ENCODE measurements at places on chromosomes 7 and 10.

DNA sequence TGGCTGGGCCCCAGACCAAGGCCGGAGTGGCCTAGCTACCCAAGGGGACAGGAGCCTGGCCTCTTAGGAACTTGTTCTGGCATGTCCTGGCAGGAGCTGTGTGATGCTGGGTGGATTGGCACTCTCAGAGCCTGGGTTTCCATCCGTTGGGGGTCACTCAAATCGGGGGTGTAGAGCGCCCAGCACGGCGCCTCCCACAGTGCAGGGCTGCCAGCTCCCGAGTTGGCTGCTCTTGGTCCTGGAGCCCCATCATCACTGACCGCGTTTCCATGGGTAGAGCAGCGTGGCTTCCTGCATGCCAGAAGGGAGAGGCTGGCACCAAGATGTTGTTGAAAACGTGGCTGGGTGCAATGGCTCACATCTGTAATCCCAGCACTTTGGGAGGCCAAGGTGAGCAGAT is 70.3 kb downstream of the UNCX start:
- DNase-seq: no peak

- DNase-seq: no peak
These were observed 41.8 kb downstream of the CNNM1 start for GRCh38 chr10:99370993-99371392.

- no peak for DNase-seq
These were observed 202.6 kb downstream of the GALNT17 start for GRCh38 chr7:71334541-71334940.

GRCh38 chr7:49852619-49853462 is 79.4 kb downstream of the VWC2 start:
- no peak for DNase-seq

DNA sequence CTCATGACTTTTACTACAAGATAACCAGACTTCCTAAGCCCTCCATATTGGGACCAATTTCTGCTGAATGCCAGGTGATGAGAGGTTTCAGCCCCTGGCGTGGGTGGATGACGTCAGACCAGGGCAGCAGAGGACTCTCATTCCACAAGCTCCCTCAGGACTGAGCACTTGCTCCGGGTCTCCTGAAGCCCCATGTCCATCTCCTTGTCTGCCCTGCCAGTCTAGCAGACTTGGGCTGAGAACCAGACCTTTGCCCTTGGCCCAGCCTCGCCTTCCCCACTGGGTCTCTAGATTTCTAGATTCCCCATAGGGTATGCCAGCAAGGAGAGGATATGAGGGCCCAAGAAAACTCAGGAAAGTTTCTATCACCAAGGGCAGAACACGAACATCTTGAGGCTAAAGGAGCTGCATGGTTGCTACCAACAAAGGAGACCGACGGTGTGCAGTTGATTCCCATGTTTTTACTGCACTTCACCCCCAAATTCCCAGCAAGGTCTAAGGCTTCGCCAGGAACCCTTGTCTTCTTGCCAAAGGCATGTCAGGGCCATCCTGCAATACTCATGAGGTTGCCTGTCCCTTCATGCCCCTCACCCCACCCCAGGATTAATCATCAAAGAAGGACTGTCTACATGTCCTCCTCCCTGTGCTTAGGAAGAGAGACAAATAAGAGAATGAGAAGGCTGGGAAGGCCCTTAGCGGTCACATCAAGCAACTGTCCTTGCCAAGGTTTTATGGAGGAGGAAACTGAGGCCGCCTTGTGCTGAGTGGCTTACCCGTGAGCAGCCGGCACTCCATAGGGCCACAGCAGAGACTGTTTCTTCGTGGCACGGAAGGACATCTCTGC is 96.5 kb upstream of the MACROH2A2 start:
- no peak for DNase-seq

GRCh38 chr10:121478556-121478955 is 119.7 kb downstream of the FGFR2 start:
- no peak for DNase-seq

- no peak for DNase-seq
These were observed 1.6 kb downstream of the FFAR4 start for GRCh38 chr10:93568105-93568390.

GRCh38 chr10:1978584-1978983 is 241.3 kb upstream of the ADARB2 start:
- no peak for DNase-seq

GRCh38 chr7:31066516-31067130 is 14.5 kb downstream of the ADCYAP1R1 start:
- DNase-seq: no peak

DNA sequence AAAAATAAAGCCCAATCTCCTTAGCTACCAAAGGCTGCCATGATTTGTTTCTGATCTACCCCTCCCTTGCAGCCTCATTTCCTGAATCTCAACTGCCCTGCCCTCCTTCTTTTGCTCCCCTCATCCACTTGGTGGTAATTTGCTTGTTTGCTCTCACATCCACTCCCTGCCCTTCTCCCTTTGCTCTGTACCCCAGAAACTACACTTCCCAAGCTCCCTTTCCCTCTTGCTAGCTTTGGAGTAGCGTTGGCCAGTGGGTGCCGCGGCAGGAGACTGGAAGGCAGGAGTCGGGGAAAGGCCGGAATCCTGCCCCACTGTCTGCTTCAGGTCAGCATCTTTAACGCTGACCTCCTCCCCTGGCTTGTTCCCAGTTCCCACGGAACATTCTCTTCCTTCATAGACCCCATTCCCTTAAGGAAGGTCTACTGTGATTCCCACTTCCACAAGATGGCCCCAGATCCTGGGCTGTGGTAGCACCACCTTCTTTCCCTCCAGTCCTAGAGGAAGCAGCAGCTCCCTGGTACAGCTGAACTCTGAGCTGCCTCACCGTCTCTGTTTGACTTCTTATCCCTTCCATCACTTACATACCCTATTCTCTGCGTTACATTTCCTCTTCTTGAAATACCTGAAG is 79.1 kb downstream of the PIK3CG start:
- DNase-seq: no peak

- DNase-seq: no peak
These were observed 631 bp downstream of the SUPV3L1 start for GRCh38 chr10:69180525-69181204.

GRCh38 chr7:19958309-19958896 is 185.0 kb upstream of the TMEM196 start:
- DNase-seq: peak; percentile 81

DNA sequence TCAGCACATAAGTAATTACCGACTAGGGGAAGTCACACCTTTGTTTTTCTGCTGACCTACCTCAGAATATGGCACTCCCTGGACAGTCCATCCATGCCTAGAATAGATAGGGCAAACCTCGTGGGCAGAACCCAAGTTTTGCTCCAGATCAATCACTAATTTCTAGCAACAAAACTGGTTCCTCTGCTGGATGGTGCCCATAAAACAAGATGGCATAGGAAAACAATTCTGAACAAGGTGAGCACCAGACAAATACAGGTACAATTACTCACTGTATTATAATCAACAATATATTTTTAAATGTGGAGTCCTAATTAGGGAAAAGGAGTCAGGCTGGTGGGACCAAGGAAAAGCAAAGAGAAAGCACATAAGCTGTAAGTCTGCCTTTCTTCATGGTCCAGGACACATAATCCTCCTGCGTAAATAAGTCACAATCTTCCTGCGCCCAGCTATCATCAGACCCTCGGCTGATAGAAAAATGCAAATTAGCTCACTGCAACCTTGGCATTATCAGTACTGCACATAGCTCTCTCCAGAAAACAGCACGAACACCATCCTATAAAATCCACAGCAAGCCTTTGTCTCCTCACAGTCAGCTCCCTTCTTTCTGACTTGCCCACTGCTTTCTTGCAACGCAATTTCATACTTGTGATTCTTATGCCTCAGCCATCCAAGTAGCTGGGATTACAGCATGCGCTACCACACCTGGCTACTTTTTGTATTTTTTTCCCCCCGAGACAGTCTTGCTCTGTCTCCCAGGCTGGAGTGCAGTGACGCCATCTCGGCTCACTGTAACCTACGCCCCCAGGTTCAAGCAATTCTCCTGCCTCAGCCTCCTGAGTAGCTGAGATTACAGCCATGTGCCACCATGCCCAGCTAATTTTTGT is 15.1 kb downstream of the URGCP start:
- DNase-seq: no peak

DNA sequence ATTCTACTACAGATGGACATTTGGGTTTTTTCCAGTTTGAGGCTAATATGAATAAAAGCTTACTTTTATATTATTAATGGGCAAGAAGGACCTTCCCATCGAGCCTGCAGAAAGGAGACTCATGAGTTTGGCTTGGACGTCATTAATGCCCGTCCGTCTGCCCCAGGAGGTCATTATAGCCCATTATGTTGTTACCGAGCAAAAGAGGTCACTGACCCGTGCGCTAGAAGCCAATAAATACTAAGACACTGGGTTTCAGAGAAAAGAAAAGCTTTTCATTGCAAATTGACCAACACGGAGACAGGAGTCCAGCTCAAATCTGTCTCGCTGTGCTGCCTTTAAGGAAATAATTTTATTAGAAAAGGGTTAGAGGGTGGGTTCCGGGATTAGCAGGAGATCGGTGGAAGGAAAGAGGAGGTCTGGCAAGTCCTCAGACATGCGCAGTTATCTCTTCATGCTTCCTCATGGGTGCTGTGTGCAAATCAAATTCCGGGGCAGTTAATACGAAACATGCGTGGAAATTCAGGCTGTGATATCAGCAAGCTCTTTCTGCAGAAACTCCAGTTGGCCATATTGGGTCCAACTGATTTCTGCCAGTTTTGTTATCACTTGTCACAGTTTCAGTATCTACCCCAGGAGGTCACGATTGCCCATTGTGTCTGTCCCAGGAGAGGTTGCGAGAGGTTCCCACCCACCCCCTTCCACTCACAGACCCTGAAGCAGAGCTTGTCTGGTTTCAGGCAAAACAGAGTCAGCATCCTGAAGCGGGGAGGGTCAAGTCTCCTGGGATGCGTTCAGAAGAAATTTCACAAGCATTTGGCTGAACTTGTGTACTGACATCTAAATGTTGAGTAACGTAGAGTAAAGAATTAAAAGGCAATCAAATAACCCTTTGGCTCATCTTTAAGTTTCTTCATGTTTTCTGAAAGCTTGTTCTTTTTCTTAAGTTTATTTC is 1.1 kb upstream of the GALNTL5 start:
- no peak for DNase-seq

DNA sequence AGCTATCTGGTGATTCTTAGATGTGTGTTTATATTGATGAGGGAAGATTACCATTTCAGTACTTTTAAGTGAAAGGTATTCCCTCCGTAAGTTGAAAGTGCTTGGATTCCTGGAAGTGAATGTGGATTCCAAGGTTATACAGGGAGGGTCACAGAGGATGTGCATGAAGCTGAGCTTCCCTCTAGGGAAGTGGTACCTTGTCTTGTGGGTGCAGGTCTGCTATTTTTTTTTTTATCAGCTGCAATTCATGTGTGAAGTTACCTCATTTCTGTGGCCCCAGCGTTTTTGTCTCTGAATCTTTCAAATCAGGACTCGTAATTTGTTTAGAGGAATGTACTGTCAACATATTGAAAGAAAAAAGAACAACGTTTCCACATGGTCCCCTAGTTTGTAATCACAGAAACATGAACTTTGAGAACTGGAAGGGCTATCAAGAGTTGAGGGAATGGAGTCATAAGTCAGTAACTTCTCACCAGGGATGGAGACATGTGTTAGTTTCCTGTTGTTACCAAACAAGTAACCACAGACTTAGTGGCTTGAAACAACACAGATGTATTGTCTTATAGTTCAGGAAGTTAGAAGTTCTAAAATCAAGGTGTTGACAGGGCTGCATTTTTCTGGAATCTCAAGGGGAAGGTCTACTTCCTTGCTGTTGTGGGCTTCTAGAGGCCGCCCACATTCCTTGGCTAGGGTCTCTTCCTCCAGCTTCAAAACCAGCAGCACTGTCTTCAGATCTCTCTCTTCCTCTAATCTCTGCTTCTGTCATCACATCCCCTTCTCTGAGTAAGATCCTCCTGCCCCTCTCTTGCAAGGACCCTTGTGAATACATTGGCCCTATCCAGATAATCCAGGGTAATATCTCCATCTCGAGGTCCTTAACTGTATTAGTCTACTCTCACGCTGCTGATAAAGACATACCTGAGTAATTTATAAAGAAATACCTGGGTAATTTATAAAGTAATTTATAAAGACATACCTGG is 64.4 kb downstream of the RAB18 start:
- no peak for DNase-seq

- no peak for DNase-seq
These were observed 287.2 kb upstream of the MKLN1 start for GRCh38 chr7:131040467-131040932.

- DNase-seq: no peak
These were observed 6.0 kb upstream of the MNX1 start for GRCh38 chr7:157016352-157017041.

DNA sequence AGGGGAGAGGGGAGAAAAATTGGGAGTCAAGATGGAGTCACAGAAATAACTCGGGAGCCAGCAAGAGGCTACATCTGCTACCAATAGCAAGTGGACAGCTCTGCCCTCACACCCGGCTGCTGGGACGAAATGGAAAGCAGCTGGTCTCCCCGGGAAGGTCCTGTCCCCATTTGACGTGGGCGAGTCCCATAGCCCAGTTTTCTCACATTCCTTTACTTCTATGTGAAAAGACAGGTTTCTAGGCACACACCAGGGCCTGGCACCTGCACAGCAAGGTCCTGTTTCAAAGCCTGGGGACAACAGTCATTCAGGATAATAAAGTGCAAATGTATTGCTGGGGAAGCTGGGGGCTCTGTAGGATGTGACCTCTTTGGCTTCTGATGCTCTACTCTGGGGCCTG is 162.6 kb downstream of the OAT start:
- DNase-seq: no peak

- DNase-seq: no peak
These were observed 4.5 kb upstream of the ANKRD1 start for GRCh38 chr10:90925079-90926029.

GRCh38 chr10:79139124-79139835 is 70.5 kb downstream of the ZMIZ1 start:
- DNase-seq: peak; percentile 94

DNA sequence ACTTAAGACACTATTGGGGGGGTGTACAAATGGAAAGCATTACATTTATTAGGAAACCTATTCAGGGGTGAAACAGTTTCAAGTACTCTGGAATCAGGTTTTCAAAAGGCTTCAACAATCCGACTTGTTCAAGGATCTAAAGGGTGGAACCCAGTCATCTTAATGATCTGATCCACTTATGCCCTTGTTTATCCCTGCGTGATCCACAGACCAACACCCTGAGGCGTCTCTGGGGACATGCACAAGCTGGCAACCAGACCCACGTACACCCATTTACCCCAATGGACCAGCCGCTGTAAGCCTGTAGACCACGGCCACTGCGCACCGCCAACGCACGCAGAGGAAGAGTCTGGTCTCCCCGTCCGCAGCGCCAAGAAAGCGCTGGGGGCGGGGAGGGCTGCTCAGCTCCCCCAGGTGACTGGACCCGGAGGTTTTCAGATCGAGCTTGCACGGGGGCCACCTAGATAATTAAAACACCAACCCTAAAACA is 13.4 kb downstream of the HNRNPF start:
- no peak for DNase-seq

- DNase-seq: no peak
These were observed 223.6 kb downstream of the RELN start for GRCh38 chr7:103765901-103766300.

DNA sequence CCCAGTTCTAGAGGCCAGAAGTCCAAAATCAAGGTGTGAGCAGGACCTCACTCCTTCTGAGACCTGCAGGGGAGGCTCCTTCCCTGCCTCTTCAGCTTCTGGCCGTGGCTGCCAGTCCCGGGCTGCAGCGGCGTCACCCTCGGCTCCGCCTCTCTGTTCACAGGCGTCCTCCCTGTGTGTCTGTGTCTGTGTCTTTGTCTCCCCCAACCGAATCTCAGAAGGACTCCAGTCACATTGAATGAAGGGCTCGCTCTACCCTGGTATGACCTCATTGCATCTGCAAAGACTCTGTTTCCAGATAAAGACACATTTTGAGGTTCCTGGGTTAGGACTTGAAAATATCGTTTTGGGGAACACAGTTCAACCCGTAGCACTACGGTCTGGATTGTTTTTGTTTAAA is 33.1 kb upstream of the GALNT11 start:
- DNase-seq: no peak
